Effector CD8-positive, alpha-beta T cell (primary cell): ENCODE measurements at places on chromosomes 4 and X.

- DNase-seq, result no peak
Observed at GRCh38 chr4:128583753-128584712, 225.5 kb upstream of the JADE1 start.

- no peak for DNase-seq
Observed at GRCh38 chr4:171612907-171613306, 200.3 kb upstream of the GALNTL6 start.

- no peak for DNase-seq
Observed at GRCh38 chr4:174107746-174108354, 175.6 kb downstream of the FBXO8 start.

GRCh38 chrX:150616863-150617198 is 48.4 kb downstream of the MTM1 start:
- DNase-seq, result no peak

DNA sequence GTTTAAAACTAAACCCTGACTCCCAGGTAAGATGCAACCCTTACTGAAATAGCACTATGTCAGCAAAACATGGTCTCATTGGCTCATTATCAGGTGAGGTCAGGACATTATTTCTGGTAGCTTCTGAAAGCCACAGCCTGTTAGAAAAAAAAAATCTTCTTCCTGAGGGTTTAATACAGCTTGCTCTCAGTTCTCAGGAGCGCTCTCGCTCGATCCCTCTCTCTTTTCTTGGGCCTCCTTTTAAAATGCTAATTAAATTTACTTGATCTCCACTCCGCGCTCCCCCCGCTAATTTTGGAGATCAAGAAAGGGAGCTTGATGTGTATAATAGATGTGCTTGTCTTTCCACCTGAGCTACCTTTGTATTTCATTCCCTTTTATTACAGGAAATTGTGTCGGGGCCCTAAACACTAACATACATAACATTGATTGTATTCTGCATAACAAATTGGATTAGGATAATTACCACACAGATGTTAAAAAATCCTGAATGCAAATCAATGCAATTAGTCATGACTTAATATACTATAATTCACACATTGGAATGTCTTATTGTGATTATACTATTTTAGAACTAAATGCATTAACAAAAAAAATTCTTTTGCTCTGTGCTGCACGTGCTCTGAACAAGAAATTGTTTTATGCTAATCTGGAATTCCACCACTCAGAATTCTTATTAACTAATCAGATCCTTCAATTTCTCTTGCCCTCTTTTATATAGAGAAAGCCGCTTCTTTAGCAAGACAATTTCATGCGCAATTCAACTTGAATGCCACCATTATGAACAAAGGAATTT is 101.6 kb upstream of the TEX13D start:
- no peak for DNase-seq

- no peak for DNase-seq
Observed at GRCh38 chrX:77922787-77923186, 12.3 kb downstream of the ATP7A start.

DNA sequence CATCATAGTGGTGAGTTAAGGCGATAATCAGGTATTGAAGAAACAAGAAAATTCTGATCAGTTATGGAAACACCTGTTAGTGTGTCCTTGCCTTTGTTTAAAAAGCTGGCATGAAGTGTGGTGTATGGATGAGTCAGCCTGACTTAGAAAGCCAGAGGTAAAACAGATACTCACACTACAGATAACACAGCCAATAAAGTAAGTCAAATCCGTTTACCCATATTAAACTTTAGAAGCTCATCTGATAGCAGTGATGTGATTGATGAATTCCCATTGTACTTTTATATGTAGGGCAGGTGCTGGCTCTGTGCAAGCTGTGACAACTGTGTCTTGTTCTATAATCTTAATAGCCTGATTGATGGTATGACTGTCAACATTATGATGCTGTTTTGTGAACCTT is 1392.7 kb upstream of the IGFBP7 start:
- DNase-seq, result no peak

GRCh38 chr4:3880615-3881120 is 114.5 kb downstream of the ADRA2C start:
- peak; percentile 34 for DNase-seq

DNA sequence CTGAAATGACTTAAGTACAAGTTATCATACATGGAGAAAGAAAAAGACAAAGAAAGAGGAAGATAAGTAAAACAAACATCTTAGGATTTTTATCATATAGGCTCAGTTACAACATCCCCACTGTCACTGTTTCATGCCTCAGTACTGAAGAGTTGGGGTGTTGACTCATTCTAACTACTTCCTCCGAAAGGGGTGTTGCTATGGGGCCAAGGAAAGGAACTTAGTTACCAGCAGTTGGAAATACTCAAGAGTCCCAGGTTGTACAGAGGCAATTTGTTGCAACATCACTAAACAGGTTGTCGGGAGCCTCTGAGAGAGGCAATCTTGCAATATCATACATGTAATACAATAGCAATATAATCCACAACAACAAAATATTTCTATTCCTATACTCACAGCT is 1264.7 kb downstream of the PCDH7 start:
- no peak for DNase-seq

DNA sequence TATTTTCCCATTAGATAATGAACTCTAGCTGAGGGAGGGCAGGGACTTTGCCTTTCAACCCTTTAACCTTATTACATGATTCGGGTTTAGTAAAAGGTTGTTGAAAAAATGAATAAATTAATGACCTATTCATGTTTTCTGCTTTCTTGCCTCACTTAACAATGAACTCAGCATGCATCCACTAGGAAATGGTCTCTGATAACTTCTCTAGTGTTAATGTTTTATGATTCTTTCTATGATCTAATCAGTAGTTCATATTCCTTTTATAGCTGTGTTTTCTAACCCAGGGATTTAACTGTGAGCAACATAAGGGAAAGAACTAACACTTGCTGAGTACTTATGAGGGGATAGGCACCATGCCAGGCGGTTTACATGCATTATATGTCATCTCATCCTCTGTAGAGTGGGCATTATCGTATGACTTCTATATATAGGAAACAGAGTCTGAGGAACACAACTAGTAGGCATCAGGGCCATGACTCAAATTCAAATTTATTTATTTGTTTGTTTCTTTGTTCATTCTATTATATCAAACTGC is 236.7 kb upstream of the MAB21L2 start:
- DNase-seq, result no peak

DNA sequence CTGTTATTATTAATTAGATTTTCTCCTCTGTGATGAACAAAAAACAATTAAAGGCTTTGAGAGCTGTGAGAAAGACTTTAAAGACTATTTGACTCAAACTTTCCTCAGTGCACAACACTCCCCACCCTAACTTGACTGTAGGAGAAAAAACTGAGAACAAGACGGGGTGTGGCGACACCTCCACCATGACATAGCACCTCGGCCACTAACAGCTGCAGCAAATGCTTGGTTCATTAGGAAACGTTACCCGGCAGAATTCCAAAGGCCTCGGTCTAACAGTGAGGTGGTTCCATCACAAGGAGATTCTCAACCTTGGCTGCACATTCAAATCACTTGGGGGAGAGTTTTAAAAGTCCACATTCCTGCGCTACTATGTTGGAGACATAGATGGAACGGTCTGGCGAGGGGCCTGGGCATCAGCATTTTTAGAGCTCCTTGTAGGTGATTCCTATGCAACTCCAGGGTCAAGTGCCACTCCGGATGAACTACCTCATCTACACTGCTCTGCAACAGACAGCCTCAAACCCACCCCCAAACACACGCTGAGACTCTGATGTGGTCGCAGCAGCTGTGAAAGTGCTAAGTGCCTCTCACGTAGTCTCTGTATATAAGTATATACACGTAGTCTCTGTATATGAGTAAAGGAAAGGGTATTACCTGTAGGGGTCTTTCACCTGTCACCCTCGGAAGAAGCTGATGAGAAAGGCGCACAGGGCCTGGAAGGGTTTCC is 1.0 kb downstream of the FGFBP2 start:
- peak; percentile 1 for DNase-seq

DNA sequence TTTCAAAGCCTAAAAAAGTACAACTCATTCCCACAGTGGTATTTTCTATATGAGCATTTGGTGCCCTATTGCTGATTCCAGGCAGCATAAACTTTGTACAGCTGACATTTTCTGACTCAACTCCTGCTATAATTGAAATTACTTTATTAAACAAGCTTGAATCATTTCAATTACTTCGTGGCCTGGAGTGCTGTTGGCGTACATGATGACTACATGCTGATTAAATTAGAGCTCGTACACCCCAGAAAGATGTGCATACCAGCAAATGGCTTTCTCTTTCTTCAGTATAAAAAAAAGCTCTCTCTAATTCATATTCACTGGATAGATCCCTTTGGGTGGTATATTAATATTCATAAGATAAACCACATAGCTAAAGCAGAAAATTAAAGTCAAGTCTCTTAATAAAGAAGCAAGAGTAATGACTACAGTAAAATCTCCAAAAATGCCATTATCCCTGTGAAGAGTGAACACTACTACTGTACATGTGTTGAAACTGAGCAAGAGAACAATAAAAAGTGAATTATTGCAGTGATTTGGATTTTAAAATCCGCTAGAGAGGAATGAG is 245.0 kb upstream of the IGFBP7 start:
- no peak for DNase-seq

GRCh38 chr4:185167234-185167633 is 24.2 kb downstream of the SLC25A4 start:
- no peak for DNase-seq

GRCh38 chr4:61532336-61533000 is 332.3 kb downstream of the ADGRL3 start:
- DNase-seq, result no peak

- no peak for DNase-seq
Observed at GRCh38 chr4:163372029-163372428, 28.3 kb downstream of the NPY5R start.

GRCh38 chr4:42654631-42655268 is 2.2 kb downstream of the ATP8A1 start:
- no peak for DNase-seq

DNA sequence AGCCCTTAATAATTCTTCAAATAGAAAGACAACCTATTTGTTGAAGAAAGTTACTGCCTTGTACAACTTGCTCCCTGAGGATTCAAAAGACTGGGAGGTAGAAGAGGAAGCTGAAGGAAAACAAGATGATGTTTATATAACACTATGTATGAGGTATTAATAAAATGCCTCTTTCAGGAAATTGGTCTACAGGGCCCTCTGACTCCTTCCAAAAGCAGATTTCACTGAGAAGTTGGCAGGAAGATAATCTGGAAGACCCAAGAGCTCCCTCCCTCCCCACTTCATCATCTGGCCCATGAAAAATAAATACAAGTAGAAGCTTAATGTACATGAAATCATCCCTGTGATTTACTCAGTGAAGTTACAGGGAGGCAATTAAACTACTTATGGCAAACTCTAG is 107.5 kb upstream of the MAGEC2 start:
- no peak for DNase-seq

DNA sequence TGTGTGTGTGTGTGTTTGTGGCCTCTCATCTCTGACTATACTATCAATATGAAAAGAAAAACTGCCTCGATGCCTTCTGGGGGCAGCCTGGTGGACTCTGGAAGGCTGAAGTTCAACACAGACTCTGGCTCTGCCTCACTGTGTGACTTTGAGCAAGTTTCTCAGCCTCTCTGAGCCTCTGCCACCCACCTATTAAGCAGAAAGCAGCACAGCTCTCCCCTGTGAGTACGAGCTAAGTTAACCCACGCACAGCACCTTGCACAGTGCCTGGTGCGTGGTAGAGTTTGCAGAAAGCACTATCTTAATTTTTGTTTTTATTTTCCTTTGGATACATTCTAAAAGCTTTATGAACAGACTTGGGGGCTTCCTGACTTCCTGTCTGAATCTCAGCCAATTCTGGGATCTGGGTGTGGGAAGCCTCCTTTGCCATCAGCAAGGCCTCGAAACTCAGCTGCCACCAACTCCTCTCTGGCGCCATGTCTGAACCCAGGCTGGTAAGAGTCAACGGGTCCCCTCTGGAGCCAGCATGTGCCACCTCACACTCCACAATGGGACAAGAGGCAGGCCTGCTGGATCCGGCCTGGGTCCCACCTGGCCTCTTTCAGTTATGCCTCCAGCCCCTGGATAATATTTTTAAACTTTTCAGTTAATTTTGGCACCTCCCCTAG is 57.3 kb downstream of the JAKMIP1 start:
- DNase-seq, result no peak

DNA sequence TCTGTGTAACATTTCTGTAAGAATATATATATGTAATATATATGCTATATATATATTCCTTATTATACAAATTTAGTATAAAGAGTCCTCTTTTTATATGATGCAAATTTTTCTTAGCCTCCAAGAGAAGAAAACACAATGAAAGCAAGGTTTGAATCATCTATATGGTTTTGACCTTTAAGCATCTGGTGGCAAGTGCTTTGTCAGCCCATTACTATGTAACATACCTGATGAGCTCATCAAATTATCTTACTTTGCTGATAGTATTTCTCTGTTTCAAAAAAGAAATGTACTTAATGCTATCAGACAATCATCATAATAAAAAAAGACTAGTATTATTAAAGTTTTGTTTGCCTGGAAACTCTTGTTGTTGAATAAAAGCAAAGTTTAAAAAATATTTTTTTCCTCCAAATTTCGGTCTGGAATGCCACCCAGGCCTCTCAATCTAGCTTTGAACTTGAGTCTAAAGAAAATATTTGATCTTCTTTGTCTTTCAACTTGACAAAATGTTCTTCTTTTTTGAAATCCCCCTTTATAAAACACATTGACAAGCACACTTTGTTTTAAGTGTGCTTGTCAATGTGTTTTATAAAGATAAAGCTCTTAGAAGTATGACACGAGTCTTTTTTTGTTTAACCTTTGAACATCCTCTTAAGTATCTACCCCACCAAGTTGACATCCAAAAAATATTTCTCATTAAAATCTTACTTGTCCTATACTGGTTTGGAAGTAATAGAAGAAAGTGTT is 26.2 kb downstream of the ZNF330 start:
- DNase-seq, result no peak

- DNase-seq, result no peak
Observed at GRCh38 chrX:77788050-77788449, 2.0 kb upstream of the ATRX start.

GRCh38 chr4:152079543-152080293 is 318.9 kb upstream of the GATB start:
- no peak for DNase-seq
